ENCODE measurements at places on chromosomes 3 and 15.

GRCh38 chr15:42373274-42373673 is 14.0 kb downstream of the CAPN3 start:
- DNase-seq = no peak

- no peak for DNase-seq
These were observed 32.0 kb downstream of the KLHL25 start for GRCh38 chr15:85762756-85763127.

DNA sequence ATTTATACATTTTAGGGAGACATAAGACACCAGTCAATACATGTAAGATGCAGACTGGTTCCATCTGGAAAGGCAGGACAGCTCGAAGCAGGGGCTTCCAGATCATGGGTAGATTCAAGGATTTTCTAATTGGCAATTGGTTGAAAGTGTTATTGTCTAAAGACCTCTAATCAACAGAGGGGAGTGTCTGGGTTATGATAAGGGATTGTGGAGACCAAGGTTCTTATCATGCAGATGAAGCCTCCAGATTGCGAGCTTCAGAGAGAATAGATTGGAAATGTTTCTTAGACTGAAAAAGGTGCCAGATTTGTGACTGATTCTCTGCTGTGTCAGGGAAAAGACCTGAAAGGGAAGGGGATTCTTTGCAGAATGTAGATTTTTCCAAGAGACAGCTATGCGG is 15.1 kb downstream of the TM2D3 start:
- DNase-seq = no peak

DNA sequence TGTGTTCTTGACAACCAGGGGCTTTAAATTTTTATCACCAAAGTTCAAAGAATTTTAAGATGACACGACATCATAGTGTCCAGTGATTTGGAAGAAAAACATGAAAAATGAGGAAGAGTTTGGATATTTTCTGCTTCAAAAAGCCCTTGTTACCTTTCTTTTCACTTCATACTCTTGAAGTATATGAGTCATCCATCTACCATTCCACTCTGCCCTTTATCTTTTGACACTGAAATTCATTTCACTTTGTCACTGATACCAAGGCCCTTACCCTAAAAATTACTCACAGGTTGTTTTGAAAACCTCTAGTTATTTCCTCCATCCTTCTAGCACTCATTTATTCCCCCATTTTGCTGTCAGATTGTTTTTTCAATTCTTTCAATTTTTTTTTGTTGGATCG is 42.7 kb downstream of the OR5H15 start:
- DNase-seq = no peak

GRCh38 chr15:80076321-80077318 is 17.1 kb downstream of the ZFAND6 start:
- no peak for DNase-seq

DNA sequence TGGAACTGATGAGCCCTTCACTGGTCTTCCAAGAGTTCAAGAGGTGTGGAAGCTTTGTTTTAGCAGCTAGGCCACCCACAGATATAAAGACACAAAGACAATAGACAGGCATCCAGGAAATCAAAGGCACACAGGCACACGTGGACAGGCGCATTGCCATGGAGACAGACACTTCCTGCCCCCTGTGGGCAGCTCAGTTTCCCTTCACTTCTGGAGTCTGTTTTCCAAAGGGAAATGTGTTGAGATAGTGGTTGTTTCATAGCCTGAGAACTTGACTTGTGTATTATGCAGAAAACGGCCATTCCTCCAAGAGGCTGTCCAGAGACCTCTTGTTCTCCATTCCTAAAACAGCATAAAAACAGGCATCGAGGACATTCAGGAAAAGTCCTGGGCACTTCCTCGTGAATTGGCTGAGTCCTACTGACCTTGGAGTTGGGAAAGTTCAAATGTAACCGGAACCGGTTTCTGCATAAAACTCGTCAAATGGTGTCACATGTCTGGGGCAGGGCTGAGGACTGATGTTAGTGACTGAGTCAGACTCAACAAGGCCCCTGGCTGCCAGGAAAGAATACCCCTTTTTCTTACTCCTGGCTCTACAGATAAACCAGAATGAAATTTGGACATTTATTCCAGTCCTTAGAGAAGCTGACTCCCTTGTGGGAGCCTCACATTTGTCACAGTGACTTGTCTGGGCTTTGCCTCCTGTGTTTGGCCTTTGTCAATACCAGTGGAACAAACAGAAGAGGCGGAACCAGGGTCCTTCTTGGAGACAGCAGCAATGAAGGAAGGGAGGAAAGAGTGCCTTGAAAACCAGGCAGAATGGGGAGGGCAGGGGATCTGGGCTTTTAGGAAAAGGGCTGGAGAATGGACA is 1.3 kb downstream of the ALPK3 start:
- DNase-seq = no peak

DNA sequence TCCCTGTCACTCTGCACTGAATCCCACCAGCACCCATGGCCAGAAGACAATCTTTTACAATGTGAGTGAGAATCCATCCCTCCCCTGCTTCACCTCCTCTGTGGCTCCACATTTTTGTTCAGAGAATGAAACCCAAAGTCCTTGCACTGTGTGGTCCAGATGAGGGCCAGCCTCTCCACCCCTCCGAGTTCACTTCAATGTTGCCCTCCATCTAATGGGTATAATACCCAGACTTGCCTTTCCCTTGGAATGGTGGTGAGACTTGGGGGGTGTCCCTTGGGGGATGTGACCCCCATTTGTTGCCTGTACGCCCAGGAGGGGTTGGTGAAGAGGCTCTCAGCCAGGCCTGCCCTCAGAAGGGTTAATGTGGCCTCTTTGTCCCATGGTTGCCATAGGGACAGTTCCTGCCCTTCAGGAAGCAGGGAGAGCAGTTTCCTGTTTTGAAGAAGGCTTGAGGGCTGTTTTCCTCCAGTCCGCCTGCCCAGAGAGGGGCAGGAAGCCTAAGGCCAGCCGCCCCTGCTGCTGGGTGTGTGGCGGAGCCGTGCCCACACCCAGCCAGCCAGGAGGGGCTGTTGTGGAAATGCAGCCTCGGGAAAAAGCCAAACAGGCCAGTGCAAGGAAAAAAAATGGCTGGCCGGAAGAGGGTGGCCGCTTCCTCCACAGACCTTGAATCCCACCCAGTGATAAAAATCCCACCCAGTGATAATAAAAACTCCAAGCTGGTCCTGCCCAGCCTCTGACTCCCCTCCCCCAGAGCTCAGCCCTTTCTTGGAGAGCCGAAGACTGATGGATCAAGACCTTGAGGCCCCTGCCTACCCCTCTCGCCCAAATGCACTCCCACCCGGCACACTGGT is 14.6 kb upstream of the FGD5 start:
- DNase-seq = no peak

GRCh38 chr3:156693166-156693565 is 18.8 kb downstream of the TIPARP start:
- no peak for DNase-seq

DNA sequence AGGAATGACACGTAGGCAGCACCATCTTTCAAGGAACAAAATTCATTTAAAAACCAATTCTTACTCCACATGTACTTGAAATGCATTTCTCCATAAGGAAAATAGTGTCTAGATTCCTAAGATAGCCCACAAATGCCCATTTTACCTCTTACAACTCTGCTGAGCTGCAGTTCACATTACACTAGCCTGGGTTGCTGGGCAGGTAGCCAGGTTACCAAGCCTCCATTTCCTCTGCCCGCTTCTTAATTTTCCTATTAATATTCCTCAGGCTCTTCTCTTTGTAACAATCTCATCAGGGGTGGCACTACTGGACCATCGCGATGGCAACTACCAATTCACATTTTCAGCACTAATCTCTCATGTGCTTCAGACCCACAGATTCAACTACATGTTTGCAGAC is 10.8 kb downstream of the ATP13A3 start:
- DNase-seq = no peak

All from effector memory CD4-positive, alpha-beta T cell (primary cell).